Panc1 (cell line): ENCODE measurements at places on chromosomes 2 and 18. TPM values are rescaled to one million over a fixed set of nuclear protein-coding genes. Genes with fewer than 3 reads are reported as not detected.
A peak's percentile ranks its signal among the peaks of the same experiment; 100 is the strongest.

DNA sequence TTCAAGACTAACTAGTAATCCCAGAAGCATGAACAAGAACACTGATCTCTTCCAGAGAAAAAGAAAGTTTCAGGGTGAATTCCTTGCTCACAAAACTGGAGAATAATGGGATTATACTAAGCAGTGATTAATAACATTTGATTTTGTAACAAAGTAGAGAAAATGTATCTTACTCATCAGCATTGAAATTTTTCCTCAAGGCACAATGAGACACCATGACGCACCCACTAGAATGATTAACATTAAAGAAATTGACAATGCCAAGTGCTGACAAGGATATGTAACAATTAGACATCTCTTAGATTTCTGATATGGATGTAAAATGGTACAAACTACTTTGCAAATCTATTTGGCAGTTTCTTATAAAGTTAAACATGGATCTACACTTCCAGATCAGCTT, 101.1 kb upstream of the EPHA4 start:
- H3K4me1 ChIP-seq = no peaks in the 10 kb centered on the region
- no peak for DNase-seq
- no peak overlapping the region for H3K27ac ChIP-seq
- no peaks in the 10 kb centered on the region for H3K36me3 ChIP-seq

Gene EN1
- 0.26 TPM for total RNA-seq

DNA sequence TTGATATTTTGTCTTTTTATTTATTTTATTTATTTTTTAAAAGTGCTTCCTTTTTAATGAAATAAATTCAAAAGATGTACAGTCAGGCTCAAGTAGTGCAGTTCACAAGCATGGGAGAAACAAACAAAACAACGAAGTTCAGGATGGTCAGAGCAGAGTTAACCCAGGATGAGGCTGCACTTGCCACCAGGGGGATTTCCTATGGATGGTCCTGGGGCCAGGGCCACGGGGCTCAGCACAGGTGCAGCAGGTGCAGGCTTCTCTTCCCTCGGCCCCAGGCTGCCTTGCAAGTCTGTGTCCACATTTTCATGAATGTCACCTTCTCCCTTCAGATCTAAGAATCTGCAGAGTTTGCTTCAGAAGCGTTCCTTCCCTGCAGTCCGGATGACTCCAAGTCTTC, 76.5 kb downstream of the CDCA7 start:
- H3K36me3 ChIP-seq = no peaks in the 10 kb centered on the region
- DNase-seq = no peak
- H3K27ac ChIP-seq = no peak overlapping the region
- H3K4me1 ChIP-seq = no peaks in the 10 kb centered on the region
- H3K27me3 ChIP-seq = no peaks in the 10 kb centered on the region; the same call in 1 of the 2 replicates
- no peak overlapping the region for H3K4me3 ChIP-seq

GRCh38 chr2:20446255-20446916, 488 bp upstream of the RHOB start:
- H3K27me3 ChIP-seq = no peaks in the 10 kb centered on the region
- H3K4me3 ChIP-seq = peak overlapping the region; percentile 81
- DNase-seq = no peak
- H3K36me3 ChIP-seq = no peaks in the 10 kb centered on the region
- H3K27ac ChIP-seq = peak overlapping the region; percentile 76

DNA sequence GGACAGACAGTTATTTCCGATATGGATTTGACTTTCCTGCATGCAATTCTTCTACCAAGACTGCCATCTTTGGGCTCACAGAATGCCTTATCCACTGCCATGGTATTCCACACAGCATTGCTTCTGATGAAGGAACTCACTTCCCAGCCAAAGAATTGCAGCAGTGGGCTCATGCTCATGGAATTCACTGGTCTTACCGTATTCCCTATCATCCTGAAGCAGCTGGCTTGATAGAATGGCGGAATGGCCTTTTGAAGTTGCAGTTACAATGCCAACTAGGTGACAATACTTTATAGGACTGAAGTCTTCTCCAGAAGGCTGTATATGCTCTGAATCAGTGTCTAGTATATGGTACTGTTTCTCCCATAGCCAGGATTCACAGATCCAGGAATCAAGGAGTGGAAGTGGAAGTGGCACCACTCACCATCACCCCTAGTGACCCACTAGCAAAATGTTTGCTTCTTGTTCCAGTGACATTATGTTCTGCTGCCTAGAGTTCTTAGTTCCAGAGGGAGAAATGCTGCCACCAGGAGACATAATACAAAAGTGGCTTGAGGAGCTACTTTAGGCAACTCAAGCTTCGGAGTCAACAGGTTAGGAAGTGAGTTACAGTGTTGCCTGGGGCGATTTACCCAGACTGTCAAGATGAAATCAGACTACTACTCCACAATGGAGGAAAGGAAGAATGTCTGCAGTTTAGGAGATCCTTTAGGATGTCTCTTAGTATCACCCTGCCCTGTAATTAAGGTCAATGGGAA, 23.8 kb upstream of the SMAD4 start:
- DNase-seq = no peak
- H3K4me3 ChIP-seq = no peak overlapping the region
- no peaks in the 10 kb centered on the region for H3K4me1 ChIP-seq
- H3K36me3 ChIP-seq = no peaks in the 10 kb centered on the region
- H3K27ac ChIP-seq = no peak overlapping the region
- H3K27me3 ChIP-seq = no peaks in the 10 kb centered on the region; the same call in 1 of the 2 replicates

- H3K27ac ChIP-seq = no peak overlapping the region
- no peak overlapping the region for H3K4me3 ChIP-seq
- H3K36me3 ChIP-seq = no peaks in the 10 kb centered on the region
- H3K4me1 ChIP-seq = no peaks in the 10 kb centered on the region
- no peaks in the 10 kb centered on the region for H3K27me3 ChIP-seq
These were observed 64.4 kb downstream of the KLHL29 start for GRCh38 chr2:23449413-23449812.

DNA sequence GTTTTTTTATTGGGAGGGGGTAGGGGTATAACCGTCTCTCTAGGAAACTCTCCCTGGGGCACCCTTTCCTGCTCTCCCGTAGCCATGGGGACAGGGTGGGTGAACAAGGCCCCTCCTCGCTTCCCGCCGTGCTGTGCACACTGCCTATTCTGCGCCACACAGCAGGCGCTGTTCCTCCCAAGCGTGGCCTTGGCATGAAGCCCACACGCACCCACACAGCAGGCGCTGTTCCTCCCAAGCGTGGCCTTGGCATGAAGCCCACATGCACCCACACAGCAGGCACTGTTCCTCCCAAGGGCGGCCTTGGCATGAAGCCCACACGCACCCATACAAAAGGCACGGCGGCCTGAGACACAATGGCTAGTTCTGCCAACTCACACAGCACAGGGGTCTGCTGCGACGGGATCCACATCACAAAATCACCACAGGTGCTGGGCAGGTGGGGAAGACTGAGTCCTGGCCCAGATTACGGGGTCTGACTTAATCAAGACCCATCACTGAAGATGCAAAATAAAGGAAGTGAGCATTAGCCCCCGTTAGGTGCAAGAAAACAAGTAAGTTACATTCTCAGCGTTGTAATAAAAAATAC, 46.6 kb upstream of the TPO start:
- DNase-seq = no peak
- H3K27me3 ChIP-seq = no peaks in the 10 kb centered on the region
- no peaks in the 10 kb centered on the region for H3K4me1 ChIP-seq
- no peak overlapping the region for H3K4me3 ChIP-seq
- no peaks in the 10 kb centered on the region for H3K36me3 ChIP-seq

Gene HOXD13
- not detected for total RNA-seq

Gene C2orf81
- 3.9 TPM for total RNA-seq

GRCh38 chr2:152510621-152511020, 175.6 kb downstream of the FMNL2 start:
- H3K27ac ChIP-seq = peak overlapping the region; percentile 61; the same call in 1 of the 2 replicates
- no peaks in the 10 kb centered on the region for H3K36me3 ChIP-seq
- no peak overlapping the region for H3K4me3 ChIP-seq
- peaks cover 52% of the 10 kb centered on the region for H3K4me1 ChIP-seq
- DNase-seq = no peak
- no peaks in the 10 kb centered on the region for H3K27me3 ChIP-seq

Gene AQP12A
- total RNA-seq = not detected

DNA sequence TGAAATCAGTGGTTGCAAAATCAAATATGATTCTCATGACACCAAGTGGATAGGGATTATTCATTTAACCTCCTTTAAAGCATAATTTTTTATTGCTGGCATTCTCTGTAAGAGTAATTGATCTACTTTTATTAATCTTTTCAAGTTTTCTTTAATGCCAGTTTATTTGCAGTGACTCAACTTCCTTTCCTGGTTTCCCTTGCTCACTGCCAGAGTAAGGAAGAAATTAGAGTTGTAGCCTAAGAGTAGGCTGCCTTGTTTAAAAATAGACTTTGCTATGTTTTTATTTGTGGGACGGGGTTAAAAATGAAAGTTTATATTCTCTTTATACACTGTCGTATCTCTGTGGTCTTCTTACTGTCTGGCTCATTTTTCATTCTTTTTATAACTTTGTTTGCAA, 148.6 kb downstream of the WDR7 start:
- no peak overlapping the region for H3K27ac ChIP-seq
- H3K4me1 ChIP-seq = no peaks in the 10 kb centered on the region
- no peak for DNase-seq
- no peaks in the 10 kb centered on the region for H3K36me3 ChIP-seq
- no peaks in the 10 kb centered on the region for H3K27me3 ChIP-seq

GRCh38 chr2:39120521-39120770, 405 bp downstream of the SOS1 start:
- H3K4me1 ChIP-seq = peaks cover 29% of the 10 kb centered on the region
- H3K36me3 ChIP-seq = no peaks in the 10 kb centered on the region; the same call in 1 of the 2 replicates
- no peak for DNase-seq
- H3K4me3 ChIP-seq = peak overlapping the region; percentile 72
- H3K27ac ChIP-seq = no peak overlapping the region; the same call in 1 of the 2 replicates

DNA sequence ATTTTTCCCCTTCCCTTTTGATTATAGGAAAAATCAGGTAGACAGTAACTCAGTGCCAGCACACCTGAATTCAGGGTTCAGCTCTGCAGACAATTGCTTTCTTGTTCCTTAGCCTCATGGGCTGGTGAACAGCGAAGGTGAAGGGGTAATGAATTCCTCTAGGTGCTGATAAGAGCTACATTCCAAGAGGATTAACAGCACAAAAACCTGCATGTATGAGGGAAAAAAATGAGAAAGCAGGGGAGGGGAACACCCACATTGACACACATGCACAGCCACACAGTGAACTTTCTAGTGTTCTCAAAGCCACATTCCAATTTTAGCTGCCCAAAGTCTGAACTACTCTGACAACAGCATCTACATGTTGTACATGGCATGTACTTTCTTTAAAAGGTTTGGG, 46.1 kb downstream of the SPATS2L start:
- DNase-seq = no peak
- H3K27ac ChIP-seq = peak overlapping the region; percentile 75
- no peaks in the 10 kb centered on the region; the same call in 1 of the 2 replicates for H3K36me3 ChIP-seq
- H3K4me1 ChIP-seq = peaks cover 55% of the 10 kb centered on the region
- H3K27me3 ChIP-seq = no peaks in the 10 kb centered on the region

Gene TMEM17
- 4.1 TPM for total RNA-seq

DNA sequence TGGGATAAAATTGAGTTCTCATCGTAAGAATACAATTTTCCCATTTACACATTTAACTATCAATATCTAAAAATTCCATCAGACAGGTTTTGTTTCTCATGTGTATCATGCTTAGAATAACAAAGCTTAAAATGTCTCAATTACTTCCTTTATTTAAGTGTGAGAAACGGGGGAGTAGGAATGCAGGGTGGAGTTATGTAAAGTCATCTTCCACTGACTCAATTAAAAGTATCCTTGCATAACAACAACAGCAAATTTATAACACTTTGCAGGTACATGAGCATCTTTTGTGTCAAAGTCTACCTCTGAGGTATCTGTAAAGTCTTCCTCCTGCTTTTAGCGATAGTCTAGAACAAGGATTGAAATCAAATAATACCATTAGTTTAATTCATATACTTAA, 327.1 kb downstream of the EPHA4 start:
- H3K36me3 ChIP-seq = no peaks in the 10 kb centered on the region
- no peak overlapping the region for H3K4me3 ChIP-seq
- no peak overlapping the region for H3K27ac ChIP-seq
- DNase-seq = no peak
- no peaks in the 10 kb centered on the region for H3K4me1 ChIP-seq

Gene SOWAHC
- total RNA-seq = 23.4 TPM

GRCh38 chr2:16362611-16363010, 303.0 kb downstream of the CYRIA start:
- H3K27me3 ChIP-seq = no peaks in the 10 kb centered on the region
- no peak for DNase-seq
- H3K36me3 ChIP-seq = no peaks in the 10 kb centered on the region
- H3K4me1 ChIP-seq = no peaks in the 10 kb centered on the region

- DNase-seq = no peak
- no peaks in the 10 kb centered on the region for H3K36me3 ChIP-seq
- no peak overlapping the region for H3K27ac ChIP-seq
These were observed 23.3 kb upstream of the ROCK1 start for GRCh38 chr18:21134895-21135294.

Gene VAMP5
- 21.3 TPM for total RNA-seq

Gene CFAP210
- total RNA-seq = 0.23 TPM

- H3K27me3 ChIP-seq = no peaks in the 10 kb centered on the region
- no peak for DNase-seq
- H3K36me3 ChIP-seq = no peaks in the 10 kb centered on the region
- H3K4me1 ChIP-seq = no peaks in the 10 kb centered on the region
- H3K27ac ChIP-seq = no peak overlapping the region
These were observed 71.4 kb upstream of the TANK start for GRCh38 chr2:161088658-161089350.

DNA sequence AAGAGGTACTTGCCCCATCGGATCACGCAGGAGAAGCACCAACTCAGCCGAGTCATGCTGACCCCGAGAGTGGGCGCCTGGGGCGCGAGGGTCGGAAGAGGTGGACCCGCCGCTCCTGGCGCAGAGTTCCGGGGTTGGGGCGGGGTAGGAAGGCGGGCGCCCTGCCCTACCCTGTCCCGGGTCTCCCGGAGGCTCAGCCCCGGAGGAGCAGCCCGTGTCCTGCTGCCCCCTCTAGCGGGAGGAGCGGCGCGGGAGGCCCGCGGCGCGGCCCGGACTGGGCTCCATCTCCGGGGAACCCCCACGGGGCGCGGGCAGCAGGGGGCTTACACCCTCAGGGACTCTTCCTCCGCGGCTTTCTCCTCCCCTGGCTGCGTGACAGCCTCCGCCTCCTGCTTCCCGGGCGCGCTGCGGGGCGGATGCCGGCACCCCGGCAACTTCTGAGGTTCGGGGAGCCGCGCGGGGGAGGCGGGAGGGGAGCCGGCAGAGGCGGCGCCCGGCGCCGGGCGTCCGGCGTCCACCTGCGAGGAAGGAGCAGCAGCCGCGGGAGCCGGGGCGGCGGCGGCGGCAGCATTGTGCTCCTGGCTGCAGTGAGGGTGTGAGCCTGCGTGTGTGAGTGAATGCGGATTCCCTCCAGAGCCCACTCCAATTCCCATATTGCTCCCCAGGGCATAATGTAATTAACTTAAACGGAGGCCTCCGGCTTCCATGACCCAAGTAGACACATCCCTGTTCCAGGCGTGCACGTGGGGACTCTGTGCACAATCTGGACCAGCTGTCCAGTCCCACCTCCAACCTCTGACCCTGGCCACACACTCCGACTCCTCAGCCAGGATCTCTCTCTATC, 7.6 kb upstream of the TNS1 start:
- DNase-seq = no peak
- H3K4me3 ChIP-seq = peak overlapping the region; percentile 40
- peaks cover 17% of the 10 kb centered on the region for H3K27me3 ChIP-seq
- H3K4me1 ChIP-seq = no peaks in the 10 kb centered on the region

Gene FAP
- not detected for total RNA-seq
